Activated effector memory CD4-positive, alpha-beta T cell treated with anti-CD3 and anti-CD28 coated beads, Interleukin-2, amount 50 U/mL, for 16 hours (primary cell): ENCODE measurements at places on chromosomes 16 and 17.

DNA sequence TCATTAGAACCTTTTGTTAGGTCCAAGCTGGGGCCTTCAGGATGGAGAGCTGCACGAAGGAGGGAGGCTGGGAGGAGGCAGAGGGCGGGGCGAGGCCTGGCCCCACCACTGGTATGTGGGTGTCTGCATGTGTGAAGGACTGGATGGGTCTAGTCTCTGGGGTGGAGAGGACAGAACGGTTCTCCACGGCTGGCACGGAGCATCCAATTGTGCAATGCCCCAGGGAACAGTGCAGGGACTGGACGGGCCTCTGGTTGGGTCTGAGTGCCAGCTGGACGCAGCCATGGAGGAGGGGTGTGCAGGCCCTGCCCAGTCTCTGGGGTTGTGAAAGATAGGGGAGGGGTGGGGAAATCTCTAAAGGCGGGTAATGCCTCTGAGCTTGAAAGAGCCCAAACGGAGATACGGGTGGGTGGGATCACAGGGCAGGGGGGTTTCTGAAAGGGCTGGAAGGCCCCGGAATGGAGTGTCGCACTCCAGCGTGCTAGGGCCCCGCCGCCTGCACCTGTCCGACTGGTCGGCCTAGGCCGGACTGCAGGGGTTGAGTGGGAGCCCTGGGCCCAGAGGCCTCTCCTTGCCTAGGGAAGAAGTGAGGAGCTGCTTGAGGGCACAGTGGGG is 1.6 kb downstream of the PPL start:
- no peak for DNase-seq

DNA sequence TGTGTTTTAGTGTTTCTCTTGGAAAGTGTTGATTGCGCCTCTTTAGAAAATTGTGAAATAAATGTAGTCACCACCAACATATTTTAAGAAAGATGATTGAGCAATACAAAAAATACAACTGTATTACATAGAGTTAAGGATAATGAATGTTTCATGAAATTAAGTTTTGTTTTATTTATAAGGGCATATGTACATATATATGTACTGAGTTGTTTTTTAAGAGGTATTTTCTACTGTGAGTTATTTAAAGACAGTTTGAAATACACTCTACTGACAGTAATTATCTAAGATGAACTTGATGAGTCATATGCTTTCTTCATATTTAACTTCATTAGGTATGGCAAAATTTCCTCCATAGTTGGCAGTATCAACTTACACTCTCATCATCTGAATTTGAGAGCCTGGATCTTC is 411.7 kb downstream of the HS3ST3B1 start:
- DNase-seq, result no peak

DNA sequence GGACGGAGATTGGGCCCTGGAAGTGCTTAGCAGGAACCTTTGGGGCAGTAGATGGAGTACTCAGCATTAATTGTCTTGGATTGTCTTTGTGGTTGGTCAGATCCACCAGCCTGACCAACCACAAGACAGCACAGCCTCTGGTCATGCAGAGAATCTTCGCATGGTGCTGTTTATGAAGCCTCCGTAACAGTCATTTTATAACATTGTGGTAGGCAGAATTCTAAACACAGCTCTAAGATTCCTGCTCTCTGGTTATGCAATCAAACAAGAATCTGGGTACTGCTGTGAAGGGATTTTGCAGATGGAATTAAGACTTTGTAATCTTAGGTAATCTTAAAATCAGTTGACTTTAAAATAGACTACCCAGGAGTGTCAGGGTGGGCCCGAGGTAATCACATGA is 312.2 kb upstream of the GOT2 start:
- no peak for DNase-seq

DNA sequence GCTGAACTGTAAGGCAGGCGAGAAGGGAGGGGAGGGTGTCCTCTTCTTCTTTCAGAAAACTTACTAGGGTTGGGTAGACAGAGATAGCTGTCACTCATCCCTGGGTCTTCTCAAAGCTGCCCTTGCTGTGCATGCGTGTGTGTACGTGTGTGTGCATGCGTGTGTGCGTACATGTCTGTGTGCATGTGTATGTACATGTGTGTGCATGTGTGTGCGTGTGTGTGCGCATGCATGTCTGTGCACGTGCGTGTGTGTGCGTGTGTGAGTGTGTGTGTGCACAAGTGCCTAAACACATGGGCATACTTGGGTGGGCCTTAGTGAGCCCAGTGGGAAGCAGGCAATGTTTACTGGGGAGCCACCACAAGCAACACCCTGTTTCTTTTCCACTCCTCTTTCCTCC is 154.8 kb upstream of the TNRC6C start:
- no peak for DNase-seq

DNA sequence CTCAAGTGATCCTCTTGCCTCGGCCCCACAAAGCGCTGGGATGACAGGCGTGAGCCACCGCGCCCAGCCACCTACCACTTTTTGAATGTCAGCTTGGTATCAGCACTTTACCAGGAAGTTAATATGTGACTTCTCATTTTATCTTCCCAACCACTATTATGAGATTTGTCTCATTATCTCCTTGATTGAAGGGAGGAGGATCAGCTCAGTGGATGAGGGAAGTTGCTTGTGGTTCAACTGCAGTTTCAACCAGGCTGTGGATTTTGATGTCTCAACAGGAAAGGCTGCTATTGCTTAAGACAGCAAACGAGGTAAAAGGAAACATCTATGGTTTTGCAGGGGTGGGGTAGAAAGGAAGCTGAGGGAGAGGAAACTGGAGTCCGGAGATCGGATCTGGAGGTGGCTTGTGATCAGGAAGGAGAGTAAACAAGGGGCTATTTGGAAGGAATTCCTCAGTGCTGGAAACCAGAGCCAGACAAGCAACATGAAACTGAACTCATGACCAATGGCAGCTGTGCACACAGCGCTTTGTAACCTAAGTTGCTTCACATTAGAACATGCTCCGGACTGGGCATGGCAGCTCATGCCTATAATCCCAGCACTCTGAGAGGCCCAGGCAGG is 180.5 kb downstream of the VPS53 start:
- no peak for DNase-seq

GRCh38 chr17:79207960-79208359 is 133.3 kb downstream of the ENGASE start:
- no peak for DNase-seq

DNA sequence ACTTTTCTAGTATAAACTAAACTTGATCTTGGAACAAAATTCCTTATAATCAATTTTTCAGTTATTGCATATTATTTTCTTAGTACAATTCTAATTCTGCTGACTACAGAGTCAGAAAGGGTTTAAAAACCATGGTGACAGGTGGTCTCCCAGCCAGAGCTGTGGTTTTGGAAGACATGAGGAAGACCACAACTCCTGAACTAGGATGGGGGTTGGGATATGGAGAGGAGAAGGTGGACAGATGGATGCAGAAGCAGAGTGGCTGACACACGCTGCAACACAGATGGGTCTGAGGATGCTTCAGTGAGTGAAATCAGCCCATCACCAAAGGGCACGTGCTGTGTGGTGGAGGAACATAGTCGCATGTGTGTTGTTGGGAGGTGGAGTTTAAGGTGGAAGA is 187.7 kb downstream of the LGALS9B start:
- DNase-seq, result no peak
